ENCODE measurements at places on chromosomes 2 and 18. TPM values are rescaled to one million over a fixed set of nuclear protein-coding genes. Genes with fewer than 3 reads are reported as not detected.

Gene GPATCH11
- 4.9 TPM for total RNA-seq

Gene PIEZO2
- total RNA-seq: 43.7 TPM

Gene DNER
- total RNA-seq: not detected

Gene ARL5A
- total RNA-seq: 58.7 TPM

Gene TIGD1
- total RNA-seq: 11.2 TPM

Gene POTEJ
- not detected for total RNA-seq

Gene SLC4A5
- 9.3 TPM for total RNA-seq

DNA sequence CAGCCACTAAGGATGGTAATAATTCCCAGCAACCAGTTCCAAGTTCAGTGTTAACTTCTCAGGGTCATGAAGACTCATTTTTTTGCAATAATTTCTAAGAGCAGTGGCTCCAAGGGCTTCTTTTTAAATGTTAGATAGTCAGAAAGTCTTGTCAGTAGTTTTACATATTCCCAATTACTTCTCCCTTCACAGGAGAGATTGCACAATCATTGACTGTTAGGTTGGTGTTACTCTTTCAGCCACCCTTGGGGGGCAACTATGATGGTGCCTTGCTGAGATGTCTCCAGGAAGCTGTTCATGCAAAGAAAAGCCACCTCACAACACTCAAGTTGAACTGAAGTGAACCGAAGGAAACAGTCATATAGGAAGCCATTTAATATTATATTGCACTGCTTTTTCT lies 127.9 kb upstream of the DOCK10 start:
- no peak overlapping the region for H3K27ac ChIP-seq
- peaks cover 13% of the 10 kb centered on the region for H3K27me3 ChIP-seq
- DNase-seq: no peak
- H3K4me3 ChIP-seq: no peak overlapping the region

DNA sequence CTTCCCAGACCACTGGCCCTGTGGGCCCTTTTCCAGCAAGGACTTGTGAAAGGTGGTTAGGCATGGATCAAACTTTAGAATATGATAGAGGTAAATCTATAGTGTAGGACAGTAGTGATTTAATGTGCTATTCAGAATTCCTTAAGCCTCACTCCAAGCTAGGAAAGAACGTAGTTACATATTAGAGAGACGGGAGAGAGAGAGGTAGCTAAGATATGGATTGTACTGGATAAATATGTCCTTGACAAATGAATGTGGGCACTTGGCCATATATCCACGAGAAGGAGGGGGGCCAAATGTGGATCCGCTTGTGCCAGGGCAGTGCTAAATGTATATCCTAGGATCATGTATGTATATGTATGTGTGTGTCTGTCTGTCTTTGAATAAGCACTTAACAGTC lies 6.5 kb downstream of the KCNJ3 start:
- peaks cover 8% of the 10 kb centered on the region for H3K27me3 ChIP-seq
- no peaks in the 10 kb centered on the region for H3K4me1 ChIP-seq
- no peaks in the 10 kb centered on the region for H3K36me3 ChIP-seq

- no peaks in the 10 kb centered on the region for H3K36me3 ChIP-seq
- H3K4me1 ChIP-seq: peaks cover 9% of the 10 kb centered on the region
- H3K4me3 ChIP-seq: no peak overlapping the region
- no peaks in the 10 kb centered on the region for H3K27me3 ChIP-seq
These were observed 49.7 kb upstream of the CD28 start for GRCh38 chr2:203656522-203657287.

DNA sequence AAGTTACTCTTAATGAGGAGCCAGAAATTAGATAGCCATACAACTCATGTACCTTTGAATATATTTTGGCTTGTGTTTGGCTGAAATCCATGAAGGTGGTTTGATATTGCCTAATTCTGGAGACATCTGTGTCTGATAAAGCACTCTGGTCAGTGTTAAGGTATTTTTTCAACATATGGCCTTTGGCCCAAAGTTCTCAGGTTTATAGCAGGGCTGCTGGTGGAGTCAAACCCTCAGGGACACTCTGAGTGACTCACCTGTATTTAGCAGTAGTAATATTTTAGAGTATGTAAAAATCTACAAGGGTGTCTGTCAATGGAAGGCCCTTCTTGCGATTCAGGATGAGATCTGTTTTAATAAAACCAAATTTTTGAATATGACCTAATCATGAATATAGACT lies 666.5 kb downstream of the SLC4A3 start:
- no peak overlapping the region for H3K4me3 ChIP-seq
- H3K27me3 ChIP-seq: no peaks in the 10 kb centered on the region
- no peak overlapping the region for H3K27ac ChIP-seq

GRCh38 chr18:61882296-61883004 lies 10.4 kb downstream of the RNF152 start:
- H3K27ac ChIP-seq: no peak overlapping the region
- no peaks in the 10 kb centered on the region for H3K27me3 ChIP-seq
- no peaks in the 10 kb centered on the region for H3K4me1 ChIP-seq
- H3K36me3 ChIP-seq: peaks cover 16% of the 10 kb centered on the region
- no peak overlapping the region for H3K4me3 ChIP-seq
- no peak for DNase-seq

DNA sequence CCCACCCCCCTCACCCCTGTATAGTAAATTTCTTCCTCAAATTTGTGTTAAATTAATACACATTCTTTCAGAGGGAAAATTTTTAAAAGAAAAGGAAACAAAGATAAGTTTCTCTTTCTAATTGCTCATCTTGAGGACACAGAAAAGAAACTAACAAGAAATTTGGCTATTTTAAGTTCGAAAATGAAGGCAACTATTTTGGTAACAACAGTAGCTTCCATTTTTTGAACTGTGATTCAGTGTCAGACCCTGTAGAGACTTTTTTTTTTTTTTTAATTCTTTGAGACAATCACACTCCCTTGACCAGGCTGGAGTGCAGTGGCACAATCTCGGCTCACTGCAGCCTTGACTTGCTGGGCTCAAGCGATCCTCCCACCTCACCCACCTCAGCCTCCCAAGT lies 194.9 kb downstream of the SS18 start:
- H3K4me1 ChIP-seq: no peaks in the 10 kb centered on the region
- no peak overlapping the region for H3K4me3 ChIP-seq
- no peaks in the 10 kb centered on the region for H3K36me3 ChIP-seq
- no peak overlapping the region for H3K27ac ChIP-seq
- no peak for DNase-seq

GRCh38 chr2:73004889-73005596 lies 66.5 kb downstream of the SFXN5 start:
- no peaks in the 10 kb centered on the region for H3K36me3 ChIP-seq
- no peak overlapping the region for H3K4me3 ChIP-seq
- no peaks in the 10 kb centered on the region for H3K4me1 ChIP-seq
- DNase-seq: peak; percentile 17
- no peak overlapping the region for H3K27ac ChIP-seq

DNA sequence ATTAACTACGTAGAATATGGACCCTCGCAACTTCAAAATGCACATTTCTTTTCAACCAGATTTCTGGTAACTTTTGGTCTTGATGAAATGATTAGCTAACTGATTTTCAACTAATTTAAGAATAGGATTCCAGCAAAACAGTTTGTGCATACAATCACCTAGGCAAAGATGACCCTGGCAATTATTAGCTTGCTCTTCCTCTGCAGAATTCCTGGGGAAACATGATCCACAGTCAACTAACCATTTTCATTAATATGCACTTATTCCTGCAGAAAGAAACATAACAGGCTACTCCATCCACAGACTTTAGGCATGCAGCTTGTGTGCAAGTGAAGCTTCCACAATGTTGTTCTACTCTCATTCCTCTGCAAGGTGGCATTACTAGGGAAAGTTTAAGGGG lies 1150.8 kb upstream of the FANCL start:
- H3K27ac ChIP-seq: no peak overlapping the region
- no peaks in the 10 kb centered on the region for H3K27me3 ChIP-seq
- DNase-seq: no peak
- no peak overlapping the region for H3K4me3 ChIP-seq
- no peaks in the 10 kb centered on the region for H3K36me3 ChIP-seq

DNA sequence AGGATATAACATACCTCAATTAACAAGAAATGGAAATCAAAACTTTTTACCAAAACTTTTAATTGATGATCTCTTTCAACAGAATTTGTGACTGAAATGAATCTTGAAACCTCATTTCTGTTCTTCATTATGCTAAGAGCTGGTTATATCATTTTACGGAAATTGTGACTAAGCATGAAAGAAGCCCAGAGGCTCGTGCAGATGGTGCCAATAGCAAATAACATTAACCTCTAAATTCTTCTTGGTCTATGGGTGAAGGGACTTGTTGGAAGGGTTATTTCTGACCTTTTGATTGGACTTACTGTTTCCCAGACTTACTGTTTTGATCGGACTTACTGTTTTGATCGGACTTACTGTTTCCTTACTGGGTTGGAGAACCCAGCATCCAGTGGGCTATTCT lies 435.6 kb downstream of the TDRD15 start:
- no peak for DNase-seq
- no peak overlapping the region for H3K27ac ChIP-seq
- H3K4me1 ChIP-seq: no peaks in the 10 kb centered on the region

DNA sequence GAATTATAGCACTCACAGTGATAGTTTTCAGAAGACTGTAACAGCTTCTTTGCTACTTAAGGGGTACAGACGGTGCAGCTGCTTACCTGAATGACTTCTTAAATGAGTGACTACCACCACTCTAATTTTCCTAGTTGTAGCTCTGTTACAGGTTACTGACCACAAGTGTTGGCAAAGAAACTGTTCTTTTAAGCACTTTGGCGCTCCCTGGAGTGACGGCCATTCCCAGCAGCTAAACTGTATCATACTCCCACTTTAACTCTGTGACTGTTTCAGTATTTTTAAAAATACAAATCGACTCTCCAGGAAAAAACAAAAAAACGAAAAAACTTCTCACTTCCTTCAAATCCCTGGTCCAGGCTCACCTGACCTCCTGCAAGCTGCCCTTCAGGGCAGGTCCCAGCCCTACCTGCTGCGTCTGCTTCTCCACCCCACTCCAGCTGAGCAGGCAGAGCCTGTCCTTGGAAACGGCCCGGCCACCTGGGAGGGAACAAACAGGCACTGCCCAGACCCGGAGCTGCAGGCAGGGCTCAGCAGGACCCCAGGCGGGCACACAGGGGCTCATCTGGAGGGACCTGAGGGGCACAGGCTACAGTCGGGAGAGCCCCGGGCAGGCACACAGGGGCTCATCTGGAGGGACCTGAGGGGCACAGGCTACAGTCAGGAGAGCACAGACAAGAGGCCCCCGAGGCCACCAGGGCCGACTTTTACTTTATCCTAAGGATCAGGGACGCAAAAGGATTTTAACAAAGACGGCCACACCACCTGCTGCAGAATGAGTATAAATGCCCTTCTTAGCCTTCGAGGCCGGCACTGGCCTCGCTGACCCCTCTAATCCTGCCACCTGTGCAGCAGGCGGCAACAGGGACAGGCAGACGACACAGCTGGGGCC lies 24.5 kb downstream of the SLC66A2 start:
- no peak overlapping the region for H3K27ac ChIP-seq
- H3K4me3 ChIP-seq: no peak overlapping the region
- H3K27me3 ChIP-seq: no peaks in the 10 kb centered on the region
- no peaks in the 10 kb centered on the region for H3K4me1 ChIP-seq

DNA sequence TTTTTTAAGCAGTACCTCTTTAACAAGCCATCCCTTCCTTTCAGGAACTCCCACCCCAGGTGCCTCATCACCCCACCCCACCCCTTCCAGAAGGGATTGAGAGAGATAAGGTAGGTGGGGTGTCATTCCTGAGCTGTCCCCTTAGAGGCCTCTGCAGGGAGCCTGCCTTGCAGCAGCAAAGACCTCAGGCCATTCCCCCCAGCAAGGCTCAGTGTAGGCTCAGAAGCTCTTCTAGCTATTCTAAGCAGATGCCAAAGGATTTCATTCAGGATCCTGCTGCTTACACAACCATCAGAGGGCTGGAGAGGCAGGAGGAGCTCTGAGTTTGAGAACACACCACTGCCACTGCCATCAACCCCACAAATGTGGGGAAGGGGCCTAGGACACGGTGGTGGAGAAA lies 5.8 kb upstream of the FIGLA start:
- no peak overlapping the region for H3K4me3 ChIP-seq
- no peak overlapping the region for H3K27ac ChIP-seq
- no peaks in the 10 kb centered on the region for H3K36me3 ChIP-seq

- no peak for DNase-seq
- H3K27me3 ChIP-seq: no peaks in the 10 kb centered on the region
- no peak overlapping the region for H3K4me3 ChIP-seq
- no peaks in the 10 kb centered on the region for H3K4me1 ChIP-seq
These were observed 13.6 kb downstream of the STK11IP start for GRCh38 chr2:219611306-219611705.

DNA sequence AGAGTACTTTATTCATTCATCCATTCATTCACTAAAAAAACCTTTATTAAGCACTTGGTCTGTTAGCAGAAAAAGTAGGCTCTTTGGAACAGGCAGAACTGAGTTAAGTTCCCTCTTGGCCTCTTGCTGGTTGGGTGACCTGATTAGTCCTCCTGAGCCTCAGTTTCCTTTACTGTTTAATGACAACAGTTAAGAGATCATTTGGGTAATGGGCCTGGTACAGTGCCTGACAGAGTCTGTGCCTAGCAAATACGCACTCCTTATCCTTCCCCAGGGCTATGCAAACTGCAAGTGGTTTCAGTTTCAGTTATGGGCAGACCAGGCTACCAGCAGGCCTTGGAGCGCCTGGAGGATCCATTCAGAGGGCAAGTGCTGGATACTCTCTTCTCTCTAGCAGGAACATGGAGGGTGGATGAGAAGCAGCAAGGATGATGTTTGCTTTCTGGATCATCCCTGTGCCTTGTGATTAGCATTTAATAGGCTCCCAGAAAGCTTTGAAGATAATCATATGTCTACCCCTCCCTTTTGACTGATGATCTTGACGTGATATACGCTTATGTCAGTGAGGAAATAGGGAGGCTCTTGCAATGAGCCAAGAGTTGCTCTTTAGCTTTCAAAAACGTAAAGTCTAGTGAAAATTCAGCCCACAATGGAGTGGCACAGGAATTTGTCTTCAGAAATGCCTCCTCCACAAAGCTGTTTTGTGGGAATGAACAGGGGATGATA lies 12.4 kb upstream of the TAF1B start:
- no peak overlapping the region for H3K4me3 ChIP-seq
- no peaks in the 10 kb centered on the region for H3K36me3 ChIP-seq
- DNase-seq: no peak
- H3K27me3 ChIP-seq: no peaks in the 10 kb centered on the region
- peaks cover 32% of the 10 kb centered on the region for H3K4me1 ChIP-seq
- peak overlapping the region; percentile 88 for H3K27ac ChIP-seq

DNA sequence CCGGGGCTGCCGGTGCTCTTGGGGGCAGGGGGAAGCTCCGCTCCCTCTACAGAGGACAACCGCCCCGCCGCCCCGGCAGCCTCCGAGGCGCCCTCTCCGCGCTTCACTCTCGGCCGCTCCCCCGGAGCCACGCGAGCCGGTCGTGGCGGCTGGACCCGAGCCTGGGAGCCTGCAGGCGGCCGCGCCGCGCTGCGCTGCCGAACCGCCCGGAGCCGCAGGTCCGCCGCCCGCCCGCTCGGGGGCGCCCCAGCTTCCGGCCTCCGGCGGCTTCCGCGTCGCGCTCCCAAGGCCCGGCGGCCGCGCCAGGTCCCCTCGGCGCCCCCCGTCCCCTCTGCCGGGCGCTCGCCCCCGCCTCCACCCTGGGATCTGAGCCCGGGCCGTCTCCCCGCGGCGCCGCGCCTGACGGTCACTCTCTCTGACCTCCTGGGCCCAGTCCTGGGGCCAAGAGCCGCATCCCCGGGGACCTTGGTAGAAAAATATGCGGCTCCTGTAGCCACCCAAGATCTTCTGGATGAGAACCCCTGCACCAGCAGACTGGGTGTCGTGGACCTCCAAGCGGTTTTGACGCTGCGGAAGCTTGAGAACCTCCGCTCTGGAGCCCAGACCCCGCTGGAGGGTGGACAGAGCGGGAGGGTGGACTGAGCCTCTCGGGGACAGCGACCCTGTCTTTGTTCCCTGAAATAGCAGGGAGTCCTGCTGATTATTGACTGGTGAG lies 44.3 kb downstream of the SERTAD2 start:
- peaks cover 43% of the 10 kb centered on the region for H3K4me1 ChIP-seq
- H3K27me3 ChIP-seq: no peaks in the 10 kb centered on the region
- peaks cover 2% of the 10 kb centered on the region for H3K36me3 ChIP-seq
- peak overlapping the region; percentile 43 for H3K27ac ChIP-seq
